ENCODE measurements at places on chromosomes 3 and 15.
A peak's percentile ranks its signal among the peaks of the same experiment; 100 is the strongest.

GRCh38 chr15:60744826-60745460 lies 266.0 kb upstream of the ICE2 start:
- no peak for DNase-seq

DNA sequence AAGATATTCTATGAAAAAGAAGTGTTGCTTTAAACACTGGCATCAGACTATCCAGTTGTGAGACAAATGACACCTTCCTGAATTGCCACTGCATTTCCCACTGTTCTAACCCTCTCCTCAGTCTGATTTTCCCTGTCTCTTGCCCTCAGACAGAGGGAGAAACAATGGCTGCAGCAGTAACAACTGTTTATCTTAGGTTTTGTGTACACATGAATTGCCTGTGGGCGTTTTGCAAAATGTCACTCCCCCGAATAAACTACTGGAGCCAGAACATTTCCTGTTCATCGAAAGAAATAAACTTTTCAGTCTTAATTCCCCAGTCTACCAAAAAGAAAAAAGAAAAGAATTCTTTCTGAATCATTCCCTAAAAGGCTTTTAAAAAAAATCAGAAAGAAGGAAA lies 155.1 kb downstream of the MAGI1 start:
- DNase-seq, result no peak

GRCh38 chr3:56629047-56629446 lies 54.0 kb downstream of the TASOR start:
- DNase-seq, result no peak

- peak; percentile 10 for DNase-seq
Observed at GRCh38 chr3:12286927-12287726, 1.7 kb upstream of the PPARG start.

- DNase-seq, result no peak
Observed at GRCh38 chr3:5082789-5083115, 39.3 kb upstream of the ARL8B start.

DNA sequence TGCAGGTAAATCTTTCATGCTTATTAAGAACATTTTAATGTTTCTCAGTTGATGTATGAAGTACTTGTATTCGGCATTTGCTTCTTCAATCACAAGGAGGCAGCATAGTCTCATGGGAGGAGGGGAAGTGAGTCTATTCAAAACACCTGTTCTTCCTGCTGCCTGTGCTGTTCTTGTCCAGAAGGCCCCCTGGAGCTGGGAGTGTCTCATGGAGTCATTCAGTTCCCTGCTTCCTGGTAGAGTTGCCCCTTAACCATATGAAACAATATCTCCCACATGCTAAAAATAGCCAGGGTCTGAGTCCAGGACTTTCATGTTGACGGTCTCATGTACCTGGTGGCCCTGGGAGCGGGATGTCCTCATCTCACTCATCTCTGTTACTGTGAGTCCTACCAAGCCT lies 15.5 kb upstream of the PPP1R2 start:
- no peak for DNase-seq

DNA sequence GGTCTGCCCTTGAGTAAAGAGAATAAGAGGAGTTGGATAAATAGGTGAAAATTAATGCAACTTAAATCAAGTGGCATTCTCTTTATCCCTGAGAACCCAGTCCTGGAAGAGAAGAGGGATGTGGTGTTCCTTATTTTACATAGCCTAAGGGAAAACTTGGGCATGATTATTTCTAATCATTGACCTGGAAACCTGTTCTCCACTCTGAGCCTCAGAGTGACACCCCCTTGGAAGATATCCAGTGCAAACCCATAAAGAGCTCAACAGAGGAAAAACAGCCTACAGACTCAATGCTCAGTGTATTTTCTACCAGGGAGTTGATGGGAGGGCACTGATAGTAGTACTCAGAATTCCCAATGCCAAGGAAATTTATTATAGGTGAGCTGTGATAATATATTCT lies 22.0 kb downstream of the SLC15A2 start:
- DNase-seq, result no peak

DNA sequence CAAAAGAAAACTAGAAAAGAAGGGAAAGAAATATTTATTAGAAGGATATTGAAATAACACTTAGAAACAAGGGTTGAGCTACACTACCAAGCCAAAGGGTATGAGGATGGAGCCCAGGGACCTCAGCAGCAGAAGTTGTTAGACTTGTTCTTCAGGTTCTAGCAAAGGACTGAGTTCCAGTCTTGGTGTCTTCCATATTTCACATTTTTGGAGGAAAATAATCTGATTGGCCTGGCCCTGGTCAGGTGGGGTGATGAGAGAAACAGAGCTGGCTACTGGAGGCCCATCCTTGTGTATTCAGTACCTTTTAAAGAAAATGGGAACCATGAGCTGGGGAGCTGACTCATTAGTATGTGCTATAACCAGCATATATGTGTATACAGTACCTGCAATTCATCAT lies 28.2 kb downstream of the PPP4R2 start:
- DNase-seq, result no peak

DNA sequence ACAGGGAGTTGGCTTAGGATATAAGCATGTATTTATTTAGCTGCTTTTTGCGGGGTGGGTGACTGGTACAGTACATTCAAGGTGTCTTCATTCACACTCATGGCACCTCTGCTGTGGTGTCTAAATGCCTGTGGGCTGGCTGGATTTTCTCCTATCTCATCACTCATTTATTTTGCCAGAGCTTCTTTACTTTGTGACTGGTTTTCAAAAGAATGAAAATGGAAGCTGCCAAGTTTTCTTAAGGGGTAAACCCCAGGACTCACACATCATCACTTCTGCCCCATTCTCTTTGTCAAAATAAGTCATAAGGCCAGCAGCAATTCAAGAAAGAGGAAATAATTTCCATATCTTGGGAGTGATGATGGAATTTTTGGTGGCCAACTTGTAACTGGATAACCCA lies 493.4 kb upstream of the ALCAM start:
- DNase-seq, result peak; percentile 6

DNA sequence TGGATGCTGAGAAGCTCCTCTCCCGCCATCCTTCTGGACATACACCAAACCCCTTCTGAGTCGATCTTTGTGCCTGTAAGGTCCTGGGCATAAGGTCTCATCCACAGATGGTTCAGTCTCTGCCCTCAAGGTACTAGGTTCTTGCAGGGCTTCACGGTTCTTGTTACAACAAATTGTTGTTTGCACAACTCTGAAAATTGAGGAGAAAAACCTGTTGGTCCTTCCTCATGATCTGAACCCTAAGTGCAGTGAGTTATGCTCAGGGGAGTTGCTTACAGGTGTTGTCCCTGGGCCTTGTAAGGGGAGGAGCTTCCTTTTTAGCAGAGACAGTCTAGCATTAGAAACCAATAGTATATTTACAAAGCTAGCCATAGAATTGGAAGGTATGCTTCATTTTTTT lies 15.7 kb downstream of the CDCP1 start:
- DNase-seq, result no peak

GRCh38 chr3:170840291-170840859 lies 29.6 kb downstream of the RPL22L1 start:
- DNase-seq, result no peak

GRCh38 chr3:64518950-64519349 lies 168.8 kb downstream of the ADAMTS9 start:
- no peak for DNase-seq

DNA sequence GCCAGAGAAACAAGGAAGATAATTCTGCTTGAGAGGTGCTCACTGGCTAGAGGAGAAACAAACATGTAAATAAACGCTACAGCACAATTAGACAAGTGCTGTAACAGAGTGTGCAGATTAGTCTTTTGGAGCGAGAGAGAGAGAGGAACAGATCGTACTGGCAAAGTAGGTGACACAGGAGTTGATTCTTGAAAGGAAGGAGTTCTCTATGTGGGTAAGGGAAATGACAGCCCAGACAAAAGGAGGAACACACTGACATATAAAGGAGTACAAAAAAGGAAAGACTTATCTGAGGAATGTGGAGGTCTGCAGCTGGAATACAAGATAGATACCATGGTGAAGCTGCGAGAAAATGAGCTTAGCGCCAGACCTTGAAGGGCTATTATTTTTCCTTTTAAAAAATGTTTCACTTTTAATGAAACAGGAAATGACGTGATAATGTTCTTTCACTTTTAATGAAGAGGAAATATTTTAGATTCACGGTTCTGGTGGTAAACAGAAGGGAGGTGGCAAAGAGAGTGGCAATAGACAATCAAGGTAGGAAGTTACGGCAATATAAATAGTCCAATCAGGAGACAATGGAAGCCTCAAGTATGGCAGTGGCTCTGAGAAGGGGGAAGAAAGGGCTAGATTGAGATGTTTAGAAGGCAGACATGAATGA lies 202.9 kb downstream of the VPS13C start:
- no peak for DNase-seq

DNA sequence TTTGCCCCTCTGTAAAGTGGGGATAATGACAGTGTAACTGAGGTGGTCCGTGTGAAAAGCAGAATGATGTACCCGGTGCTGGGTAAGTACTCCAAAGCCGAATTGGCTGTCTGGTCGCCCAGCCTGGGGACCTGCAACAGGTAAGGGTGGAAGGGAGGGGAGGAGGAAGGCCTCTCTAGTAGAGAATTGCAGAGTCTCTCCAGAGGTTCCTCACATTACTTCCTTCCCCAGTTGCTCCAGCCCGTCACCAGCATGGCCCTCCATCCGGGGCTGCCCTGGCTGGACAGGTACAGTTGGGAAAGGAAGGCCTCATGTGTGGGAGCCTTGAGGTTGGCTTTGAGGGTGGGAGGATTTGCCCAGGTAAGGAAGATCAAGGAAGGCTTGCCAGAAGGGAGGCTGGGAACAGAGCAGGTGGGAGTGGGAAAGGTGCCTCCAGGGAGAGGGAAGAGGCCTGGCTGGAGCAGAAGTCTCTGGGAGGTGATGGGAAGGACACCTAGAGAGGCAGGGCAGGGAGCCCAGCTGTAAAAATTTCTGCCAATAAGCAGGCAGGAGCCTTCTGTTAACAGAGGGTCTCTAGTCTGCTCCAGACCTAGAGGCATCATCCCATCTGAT lies 1.7 kb upstream of the PSTPIP1 start:
- DNase-seq, result no peak

GRCh38 chr15:49279521-49280456 lies 109.7 kb downstream of the GALK2 start:
- no peak for DNase-seq

DNA sequence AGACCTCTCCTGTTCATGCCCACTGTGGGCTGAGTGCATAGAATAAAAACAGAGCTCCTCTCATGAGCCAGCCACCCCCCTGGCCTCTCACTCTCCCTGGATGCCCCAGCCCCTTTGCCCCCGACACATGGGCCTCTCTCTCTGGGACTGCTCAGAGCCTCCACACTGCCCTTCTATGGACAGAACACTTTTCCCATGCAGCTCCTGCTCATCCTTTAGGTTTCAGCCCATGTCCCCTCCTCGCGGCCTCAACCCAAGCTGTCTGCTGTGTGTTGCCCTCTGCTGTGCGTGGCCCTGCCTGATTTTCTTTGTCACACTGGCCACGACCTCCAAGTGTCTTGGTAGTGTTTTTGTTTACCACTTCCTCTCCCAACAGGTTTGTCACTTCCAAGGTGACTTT lies 20.7 kb upstream of the PRR23E start:
- no peak for DNase-seq

GRCh38 chr3:160135851-160136250 lies 89.4 kb upstream of the C3orf80 start:
- no peak for DNase-seq

- peak; percentile 80 for DNase-seq
Observed at GRCh38 chr15:77030048-77030927, 35.4 kb downstream of the PSTPIP1 start.

DNA sequence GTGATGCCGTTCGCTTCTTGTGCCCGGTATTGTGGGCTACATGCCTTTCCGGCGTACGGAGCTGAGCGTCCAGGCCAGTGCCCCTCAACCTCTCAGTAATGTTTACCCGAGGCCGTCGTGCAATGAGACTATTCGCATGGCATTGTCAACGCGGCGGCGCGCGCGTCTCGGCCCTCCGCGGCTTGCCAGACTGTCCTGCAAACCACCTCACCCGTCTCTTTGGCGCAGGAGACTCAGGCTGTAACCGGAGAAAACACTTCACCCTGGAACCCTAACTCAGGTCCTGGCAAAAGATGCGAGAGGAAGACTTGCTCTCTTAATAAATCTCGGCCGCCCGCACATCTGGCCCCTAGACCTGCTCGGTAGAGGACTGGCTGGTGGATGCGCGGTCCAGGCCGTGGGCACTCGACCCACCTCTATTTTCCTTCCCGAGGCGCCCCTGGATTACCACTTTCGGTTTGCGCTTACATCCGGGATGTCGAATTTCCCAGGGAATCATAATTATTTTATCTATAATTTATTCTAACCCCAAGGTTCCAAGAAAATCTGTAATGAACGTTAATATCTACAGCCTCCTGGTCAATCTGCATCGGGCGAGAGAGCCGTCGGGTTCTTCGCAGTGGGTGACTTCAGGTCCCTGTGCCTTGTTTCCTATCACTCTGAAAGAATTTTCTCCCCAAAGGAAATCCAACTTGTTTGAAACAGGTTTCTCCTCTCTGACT lies 71.8 kb upstream of the POLG start:
- no peak for DNase-seq

DNA sequence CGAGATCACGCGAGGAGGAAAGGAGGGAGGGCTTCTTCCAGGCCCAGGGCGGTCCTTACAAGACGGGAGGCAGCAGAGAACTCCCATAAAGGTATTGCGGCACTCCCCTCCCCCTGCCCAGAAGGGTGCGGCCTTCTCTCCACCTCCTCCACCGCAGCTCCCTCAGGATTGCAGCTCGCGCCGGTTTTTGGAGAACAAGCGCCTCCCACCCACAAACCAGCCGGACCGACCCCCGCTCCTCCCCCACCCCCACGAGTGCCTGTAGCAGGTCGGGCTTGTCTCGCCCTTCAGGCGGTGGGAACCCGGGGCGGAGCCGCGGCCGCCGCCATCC lies 1.1 kb upstream of the SETD5 start:
- DNase-seq, result no peak

- DNase-seq, result no peak
Observed at GRCh38 chr3:10892622-10893021, 76.6 kb downstream of the SLC6A11 start.

DNA sequence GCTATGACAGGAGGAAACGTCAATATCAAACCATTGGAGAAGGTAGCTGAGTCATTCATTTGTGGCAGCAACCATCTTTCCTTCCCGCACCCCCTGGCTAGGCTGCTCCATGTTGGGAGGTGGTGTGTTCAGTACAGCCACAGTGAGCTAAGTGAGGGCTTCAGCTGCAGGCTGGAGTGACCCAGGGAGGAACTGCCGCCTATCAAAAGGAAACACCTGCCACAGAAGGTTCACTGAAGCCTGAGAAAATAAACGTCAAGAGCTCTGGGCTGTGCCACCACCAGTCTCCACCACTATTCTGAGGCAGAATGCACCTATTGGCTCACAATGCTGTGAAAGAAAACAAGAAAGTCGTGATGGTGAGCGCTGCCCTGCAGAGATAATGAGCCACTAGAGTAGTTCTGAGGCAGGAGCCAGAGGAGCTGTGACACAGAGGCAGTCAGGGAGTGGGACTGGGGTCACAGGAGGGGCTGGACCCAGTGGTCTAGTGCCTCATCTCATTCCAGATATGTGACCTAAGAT lies 34.8 kb upstream of the CD47 start:
- DNase-seq, result no peak

DNA sequence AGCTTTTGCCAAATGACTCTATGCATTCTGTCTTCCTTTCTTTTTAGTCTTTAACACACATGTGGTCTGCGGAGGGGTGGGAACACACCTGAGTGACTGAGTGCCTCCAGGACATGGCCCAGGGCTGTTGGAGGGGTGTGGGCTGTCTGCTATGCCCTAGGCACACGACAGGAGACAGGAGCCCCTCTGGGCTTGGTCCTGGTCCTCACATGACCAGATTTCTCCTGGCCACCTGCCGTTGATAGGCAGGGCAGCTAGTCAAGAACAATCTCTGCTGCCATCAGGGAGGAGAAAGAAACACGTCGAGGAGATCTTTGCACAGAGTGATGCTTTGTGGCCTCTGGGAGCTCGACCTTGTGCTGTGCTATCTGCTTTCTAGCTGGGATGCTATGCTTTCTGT lies 176.6 kb downstream of the KLF13 start:
- no peak for DNase-seq

GRCh38 chr15:68403161-68403941 lies 28.6 kb downstream of the ITGA11 start:
- no peak for DNase-seq

All from BE2C (cell line).